ENCODE measurements at places on chromosomes 7 and 10.

DNA sequence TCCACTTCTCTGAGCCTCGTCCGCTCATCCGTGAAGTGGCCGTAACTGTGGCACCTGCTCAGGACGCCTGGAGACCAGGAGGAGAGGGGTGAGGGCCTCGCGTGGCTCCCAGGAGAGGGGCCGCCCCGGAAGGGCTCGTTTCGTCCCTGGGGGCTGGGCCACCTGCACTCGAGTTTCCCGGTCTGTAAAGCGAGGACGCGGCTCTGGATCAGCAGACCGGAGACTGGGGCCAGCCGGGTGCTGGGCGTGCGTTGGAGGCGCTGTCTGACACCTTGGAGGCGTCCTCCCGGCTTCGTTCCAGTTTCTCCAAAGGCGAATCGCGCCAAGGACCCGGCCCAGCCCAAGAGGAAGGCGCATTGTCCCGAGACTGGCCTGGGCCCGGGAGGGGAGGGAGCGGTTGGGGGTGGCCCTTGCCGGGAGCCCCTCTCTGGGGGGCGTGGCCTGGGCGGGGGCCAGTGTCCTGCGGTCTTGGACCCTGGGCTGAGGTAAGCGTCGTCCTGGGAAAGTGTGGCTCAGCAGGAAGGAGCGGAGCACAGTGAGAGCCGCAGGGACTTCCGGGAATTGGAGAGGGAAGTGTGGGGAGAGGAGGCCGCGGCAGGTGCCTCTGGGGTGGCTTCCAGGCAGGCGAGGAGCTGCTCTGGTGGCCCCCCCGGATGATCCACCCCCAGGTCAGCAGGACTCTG lies 89.6 kb downstream of the FOXL3 start:
- DNase-seq = no peak

- no peak for DNase-seq
These were observed 8.8 kb upstream of the ZC3HAV1 start for GRCh38 chr7:139118234-139118804.

GRCh38 chr7:46848944-46849343 lies 733.0 kb downstream of the TNS3 start:
- no peak for DNase-seq

GRCh38 chr7:41731493-41732435 lies 28.9 kb upstream of the INHBA start:
- no peak for DNase-seq

- no peak for DNase-seq
These were observed 145.2 kb downstream of the FRMD4A start for GRCh38 chr10:14185316-14186045.

DNA sequence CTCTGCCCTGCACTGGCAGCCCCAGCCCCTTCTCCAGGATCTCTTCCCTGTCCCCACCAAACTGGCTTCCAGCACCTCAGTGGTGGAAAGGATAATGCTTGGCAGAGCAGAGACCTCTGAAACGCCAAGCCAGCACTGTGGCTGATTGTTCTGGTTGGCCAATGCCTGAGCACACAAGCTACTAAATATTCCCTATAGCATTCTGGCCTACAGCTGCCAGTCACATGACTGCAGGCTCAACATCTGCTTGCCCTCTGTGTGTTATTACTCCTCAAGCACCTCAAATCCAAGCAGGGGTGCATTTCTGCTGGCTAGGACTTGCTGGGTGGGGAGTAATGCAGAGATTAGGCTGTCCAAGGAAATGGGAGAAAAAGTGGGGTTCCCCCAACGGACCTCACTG lies 6.1 kb downstream of the TBATA start:
- no peak for DNase-seq

DNA sequence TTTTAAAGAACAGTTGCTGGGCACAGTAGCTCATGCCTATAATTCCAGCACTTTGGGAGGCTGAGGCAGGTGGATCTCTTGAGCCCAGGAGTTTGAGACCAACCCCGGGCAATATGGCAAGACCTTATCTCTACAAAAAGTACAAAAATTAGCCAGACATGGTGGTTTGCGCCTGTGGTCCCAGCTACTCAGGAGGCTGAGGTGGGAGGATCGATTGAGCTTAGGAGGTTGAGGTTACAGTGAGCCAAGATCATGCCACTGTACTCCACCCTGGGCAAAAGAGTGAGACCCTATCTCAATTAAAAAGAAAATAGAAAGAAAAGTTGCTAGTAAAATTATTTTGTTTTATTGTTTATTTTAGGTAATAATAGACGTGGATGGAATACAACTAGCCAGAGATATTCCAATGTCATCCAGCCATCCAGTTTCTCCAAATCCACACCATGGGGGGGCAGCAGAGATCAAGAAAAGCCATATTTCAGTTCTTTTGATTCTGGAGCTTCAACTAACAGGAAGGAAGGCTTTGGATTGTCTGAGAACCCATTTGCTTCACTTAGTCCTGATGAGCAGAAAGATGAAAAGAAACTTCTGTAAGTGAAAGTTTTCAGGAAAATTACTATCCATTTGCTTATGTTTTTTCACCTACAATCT lies 3.0 kb downstream of the NUP42 start:
- no peak for DNase-seq

GRCh38 chr7:100351657-100352058 lies 6.3 kb upstream of the PILRB start:
- no peak for DNase-seq

DNA sequence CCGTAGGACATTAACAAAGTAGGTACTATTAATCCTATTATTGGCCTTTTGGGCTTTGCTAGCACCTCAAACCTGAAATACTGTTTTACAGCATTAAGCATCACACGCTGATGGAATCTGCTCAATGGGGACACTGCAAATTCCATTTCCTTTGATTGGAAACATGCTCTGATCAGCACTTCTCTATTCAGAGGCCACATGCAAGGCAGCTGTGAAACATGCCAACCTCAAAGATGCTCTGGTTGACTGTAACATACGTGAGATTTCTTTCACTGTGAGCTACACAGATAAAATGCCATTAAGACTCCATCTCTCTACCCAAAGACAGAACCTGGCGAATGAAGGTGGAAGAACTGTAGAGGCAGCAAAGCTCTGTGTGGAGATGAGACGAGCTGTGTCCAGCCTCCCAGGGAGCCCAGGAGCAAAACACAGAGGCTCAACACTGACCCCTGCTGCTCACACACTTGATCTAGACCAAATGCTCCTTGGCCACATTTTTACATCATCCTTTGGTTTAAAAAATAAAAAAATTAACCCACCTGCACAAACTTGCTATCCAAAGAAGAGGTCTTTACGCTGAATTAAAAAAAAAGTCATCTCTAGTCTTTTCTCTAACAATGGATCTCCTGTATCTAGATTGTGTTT lies 8.0 kb downstream of the RSU1 start:
- DNase-seq = no peak

GRCh38 chr10:80046629-80047441 lies 31.6 kb upstream of the TMEM254 start:
- peak; percentile 42 for DNase-seq

DNA sequence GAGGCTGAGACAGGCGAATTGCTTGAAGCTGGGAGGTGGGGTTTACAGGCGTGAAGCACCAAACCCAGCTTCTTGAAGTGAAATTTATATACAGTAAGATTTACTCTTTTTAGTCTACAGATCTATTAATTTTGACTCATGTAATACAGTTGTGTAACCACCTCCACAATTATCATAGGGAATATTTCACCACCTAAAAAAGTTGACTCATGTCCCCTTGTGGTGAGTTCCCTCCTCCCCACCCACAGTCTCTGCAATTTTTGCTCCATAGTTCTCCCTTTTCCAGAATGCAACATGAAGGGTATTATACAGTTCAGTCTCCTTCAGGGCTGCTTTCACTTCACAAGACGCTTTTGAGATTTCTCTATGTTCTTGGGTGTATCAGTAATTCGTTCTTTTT lies 156.8 kb downstream of the FAM107B start:
- no peak for DNase-seq

DNA sequence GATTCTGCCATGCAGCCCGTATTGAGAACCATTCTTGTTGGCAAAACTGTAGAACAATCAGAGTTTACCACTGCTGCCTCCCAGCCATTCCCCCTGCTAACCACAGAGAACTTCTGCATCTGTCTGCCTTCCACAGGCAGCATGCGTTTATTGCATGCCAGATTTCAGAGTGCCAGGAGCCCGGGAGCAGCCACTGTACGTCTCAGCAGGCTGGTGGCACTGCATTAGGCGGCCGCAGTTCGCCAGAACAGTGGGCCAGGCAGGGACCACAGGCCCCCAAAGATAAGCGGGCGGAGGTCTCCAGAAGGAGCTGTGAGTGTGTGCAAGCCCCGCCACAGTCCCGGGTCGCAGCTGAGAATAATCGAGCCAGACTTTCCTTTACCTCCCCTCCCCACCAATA lies 31.8 kb downstream of the ZNF467 start:
- no peak for DNase-seq

GRCh38 chr7:17743316-17743715 lies 197.0 kb downstream of the SNX13 start:
- DNase-seq = no peak

DNA sequence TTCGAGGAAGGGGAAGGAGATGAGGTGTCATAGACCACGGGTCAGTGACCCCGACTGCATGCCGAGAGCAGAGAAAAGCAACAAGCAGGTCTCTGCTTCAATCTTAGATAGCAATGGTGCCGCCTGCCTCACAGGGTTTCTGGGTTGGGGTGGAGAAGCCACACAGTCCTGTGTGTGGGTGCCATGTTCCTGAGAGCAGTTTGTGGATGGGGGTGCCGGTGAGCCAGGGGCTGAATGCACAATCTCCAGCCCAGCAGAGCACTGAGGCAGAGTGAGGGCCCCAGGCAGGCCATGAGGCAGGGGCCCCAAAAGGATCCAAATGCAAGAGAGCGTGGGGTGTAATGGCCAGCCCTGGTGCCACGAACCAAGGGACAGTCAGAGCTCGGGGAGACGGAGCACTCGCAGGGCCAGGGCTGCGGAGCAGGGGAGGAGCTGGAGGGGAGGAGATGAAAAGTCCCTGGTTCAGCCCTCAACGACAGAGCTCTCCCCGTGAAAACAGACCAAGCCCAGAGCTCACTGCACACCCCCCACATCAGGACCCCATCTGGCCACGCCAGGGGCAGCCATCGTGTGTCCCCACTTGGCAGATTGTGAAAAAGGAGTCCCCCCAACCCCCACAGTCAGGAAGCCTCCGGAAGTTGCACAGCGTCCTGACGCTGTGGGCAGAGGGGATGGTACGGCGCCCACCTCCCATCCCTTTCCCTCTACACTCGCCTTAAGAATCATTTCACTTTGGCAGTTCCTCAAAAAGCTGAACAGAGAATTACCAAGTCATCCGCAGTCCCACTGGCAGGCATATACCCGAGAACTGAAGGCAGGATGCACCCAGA lies 19.9 kb downstream of the WDR86 start:
- no peak for DNase-seq

DNA sequence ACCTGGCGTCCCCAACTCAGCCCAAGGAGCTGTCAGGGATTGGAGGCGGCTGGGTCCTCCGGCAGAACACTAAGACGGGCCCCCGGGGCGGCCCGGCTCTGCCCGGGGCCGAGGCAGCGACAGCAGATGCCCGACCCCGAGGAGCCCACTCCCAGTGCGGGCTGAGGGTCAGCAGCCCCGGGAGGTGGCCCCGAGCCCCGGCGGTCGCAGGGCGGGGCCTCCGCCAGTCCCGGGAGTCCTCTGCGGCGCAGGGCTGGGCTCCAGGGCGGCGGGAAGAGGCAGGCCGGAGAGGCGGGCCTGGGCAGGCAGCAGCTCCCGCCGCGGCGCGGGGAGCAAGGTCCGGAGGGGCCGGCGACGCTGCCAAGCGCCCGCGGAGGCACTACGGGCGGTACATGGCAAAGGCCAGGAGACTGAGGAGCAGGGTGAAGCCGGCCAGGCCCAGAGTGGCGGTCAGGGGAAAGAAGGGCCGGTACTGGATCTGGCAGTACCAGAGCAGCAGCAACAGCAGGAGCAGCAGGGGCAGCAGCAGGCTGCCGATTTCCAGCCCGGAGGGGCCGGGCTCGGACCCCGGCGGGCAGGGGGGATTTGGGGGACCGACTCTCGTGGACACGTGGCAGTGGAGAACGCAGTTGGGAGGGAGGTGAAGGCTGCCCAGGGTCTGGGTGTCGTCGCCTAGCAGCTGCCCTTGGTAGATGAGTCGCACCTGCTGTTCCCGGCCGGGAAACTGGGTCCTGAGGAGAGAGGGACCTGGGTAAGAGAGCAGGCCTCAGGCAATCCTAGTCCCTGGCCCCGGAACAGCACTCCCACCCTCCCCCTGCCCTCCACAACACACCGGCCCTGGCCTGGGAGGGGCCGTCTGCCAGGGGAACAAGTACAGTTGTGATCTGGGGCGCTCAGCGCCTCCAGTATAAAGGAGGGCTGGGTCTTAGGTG lies 827 bp upstream of the FASTK start:
- no peak for DNase-seq

GRCh38 chr10:55063811-55064210 lies 262.8 kb upstream of the PCDH15 start:
- no peak for DNase-seq

DNA sequence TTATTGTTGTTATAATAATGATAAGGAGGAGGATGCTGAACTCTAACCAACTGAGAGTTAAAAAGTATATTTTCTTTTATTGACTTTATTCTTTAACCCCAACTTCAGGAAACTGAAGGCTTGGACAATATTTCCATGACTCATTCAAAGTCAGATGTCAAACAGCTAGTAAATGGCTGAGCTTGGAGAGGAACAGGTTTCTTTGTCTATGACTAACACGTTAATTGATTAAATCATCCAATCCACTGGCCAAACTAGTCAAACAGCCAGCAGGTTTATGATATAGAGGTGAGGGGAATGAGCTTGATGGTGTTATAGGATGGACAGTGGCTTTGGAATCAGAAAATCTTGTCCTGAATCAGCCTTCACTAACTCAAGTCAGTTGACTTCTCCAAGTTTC lies 119.1 kb upstream of the WDR11 start:
- DNase-seq = no peak

- no peak for DNase-seq
These were observed 24.0 kb upstream of the KMT2C start for GRCh38 chr7:152459724-152460251.

DNA sequence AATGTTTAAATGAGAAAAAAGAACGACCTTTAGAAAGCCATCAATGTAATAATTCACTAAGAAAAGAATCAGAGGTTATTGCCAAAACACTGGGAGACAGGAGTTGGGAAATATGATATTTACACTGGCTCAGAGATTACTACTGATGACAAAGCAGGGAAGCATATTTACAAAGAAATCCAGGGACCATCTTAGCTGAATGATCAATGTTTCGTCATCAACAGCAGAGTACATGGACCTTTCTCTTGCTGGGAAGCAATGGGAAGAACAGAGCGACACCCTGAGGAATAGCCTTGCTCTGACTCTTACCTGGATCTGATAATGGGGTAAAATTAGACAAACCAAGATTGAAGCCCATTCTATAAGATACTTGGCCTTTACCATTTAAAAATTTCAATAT lies 1293.5 kb downstream of the XPNPEP1 start:
- no peak for DNase-seq

GRCh38 chr7:91949221-91950009 lies 8.8 kb downstream of the AKAP9 start:
- DNase-seq = no peak

GRCh38 chr7:75656740-75657139 lies 82.0 kb downstream of the HIP1 start:
- DNase-seq = no peak

GRCh38 chr10:72637398-72637857 lies 11.5 kb upstream of the MICU1 start:
- no peak for DNase-seq

Data from stimulated activated CD8-positive, alpha-beta memory T cell treated with anti-CD3 and anti-CD28 coated beads, Interleukin-7, amount 100 ng/mL, for 1 hour (primary cell).